T-cell (primary cell): ENCODE measurements at places on chromosomes 13 and 19.

DNA sequence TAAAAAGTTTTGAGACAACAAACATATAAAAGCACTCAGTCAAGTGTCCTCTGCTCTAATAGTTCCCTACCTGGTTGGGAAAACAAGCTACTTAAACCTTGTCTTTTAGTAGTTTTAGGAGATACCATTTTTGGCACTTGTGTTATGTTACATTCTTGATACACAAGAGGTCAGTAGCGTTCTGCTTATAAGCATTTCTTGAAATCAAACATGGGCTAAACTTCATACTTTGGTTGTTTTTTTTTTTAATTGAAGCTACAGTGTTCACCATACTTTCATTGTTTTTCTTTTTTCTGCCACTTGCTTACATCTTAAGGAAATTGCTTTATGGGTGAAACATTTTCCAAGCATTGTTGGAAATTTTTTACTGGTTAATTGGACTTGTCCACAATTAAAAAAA is 12.9 kb downstream of the NHLRC3 start:
- DNase-seq: no peak

GRCh38 chr19:38849860-38850435 is at the start of gene HNRNPL:
Gene HNRNPL, minus strand, starts transcription at chr19:38849986. Its CDS starts 20 bp downstream, at chr19:38849966.
- DNase-seq: peak; percentile 100

DNA sequence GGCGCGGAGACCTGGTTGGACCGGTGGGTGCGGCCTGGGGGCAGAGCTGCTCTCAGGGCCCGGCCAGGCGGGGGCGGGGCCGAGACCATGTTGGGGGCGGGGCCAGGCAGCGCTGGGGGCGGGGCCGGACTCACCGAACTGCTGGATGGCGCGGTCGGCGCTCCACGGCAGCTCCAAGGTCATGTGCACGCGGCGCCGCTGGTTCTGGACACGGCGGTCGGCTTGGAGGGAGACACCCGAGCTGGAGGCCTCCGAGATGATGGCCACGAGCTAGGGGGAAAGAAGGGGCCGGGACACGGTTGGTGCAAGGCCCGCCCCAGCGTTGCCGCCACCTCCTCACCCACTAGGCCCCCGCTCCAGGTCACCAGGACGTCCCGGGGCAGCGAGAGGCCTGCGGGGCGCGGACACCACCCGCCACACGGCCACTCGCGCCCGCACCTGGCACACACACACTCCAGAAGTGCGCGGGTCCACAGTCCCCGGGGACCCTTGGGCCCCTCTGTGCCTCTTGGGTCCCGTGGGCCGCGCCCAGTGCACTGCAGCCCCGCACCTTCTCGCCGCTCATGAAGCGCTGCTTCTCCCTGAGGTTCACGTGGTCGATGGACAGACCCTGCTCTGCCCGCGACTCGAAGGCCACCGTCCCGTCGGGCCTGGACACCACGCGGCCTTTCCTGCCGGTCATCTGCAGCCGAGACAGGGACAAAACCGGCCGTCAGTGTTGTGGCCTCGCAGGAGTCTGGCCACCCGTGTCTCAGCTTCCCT is 8.7 kb downstream of the GPX4 start:
- DNase-seq: no peak

DNA sequence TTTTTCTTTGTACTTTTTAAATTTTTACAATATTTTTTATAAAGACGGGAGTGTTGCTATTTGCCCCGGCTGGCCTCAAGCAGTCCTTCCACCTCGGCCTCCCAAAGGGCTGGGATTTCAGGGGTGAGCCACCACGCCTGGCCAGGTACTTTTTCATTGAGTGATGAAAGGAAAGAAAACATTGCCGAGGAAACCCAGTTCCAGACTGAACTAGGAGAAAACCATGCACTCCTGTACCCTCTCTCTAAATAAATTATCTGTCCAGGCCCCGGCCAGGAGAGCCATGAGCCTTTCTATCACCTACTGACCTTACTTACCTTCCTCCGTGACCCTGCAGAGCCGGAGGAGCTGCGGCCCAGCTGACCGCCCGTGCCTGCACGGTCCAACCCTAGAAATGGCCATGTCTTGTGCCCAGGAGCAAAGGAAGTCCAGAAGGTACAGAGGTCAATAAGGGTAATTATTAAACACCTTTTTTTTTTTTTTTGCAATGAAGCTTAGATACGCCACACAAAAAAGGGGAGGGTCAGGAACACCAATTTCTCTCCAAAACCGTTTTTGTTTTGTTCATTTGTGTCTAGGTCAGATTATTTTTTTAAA is at the start of gene SLC7A9:
TSS of gene SLC7A9 (minus strand) at position 399 of the 597 bp plus-strand sequence. CDS start 1,233 bp downstream, outside the sequence.
- DNase-seq: no peak

DNA sequence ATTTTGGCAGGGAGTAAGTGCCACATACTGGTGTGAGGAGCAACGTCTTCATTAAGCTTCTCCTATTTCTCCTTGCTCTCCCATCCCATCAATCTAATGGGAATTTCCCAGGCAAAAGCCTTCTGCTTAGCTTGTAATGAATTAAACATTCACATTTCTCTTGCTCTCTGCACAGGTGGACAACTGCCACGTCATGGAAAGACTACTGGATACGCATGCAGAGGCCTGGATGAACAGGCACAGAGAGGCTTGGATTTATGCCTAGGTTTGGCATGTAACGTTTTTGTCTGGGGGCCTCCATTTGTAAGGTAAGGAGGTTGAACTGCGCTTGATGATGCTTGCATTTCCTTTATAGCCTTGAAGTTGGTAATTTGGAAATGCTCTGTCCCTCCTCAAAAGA is 374.8 kb downstream of the KLF12 start:
- DNase-seq: no peak

DNA sequence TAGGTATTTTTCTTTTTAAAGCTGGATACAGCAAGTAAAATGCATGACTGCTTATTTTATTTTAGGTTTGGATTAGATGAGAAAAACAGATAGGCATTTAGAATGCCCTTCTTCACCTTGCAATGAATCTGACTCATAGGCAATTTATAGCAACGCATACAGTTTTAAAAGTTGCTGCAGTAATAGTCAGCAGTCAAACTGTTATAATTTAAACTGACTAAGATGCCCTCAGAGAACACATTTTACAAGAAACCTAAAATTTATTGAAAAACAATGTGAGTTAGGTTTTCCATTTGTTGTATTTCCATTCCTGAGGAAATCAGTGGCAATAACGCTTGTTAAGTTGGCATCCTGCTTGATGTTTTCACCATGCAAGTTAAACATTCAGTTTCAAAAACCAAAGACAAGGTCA is 1128.2 kb upstream of the PCDH9 start:
- no peak for DNase-seq

- no peak for DNase-seq
Observed at GRCh38 chr13:112343591-112343990, 32.6 kb upstream of the SPACA7 start.

DNA sequence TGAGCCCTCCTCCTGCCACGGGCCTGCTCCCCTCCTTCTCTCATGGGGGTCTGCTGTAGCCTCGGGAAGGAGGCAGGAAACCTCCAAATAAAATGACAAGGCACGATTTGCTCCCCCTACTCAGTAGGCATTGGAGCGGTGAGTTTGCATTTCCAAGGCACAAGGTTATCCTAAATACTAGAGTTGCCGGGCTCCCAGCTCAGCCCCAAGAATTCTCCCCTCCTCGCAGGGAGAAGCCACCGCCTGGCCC is 1.5 kb downstream of the CEBPA start:
- DNase-seq: no peak

DNA sequence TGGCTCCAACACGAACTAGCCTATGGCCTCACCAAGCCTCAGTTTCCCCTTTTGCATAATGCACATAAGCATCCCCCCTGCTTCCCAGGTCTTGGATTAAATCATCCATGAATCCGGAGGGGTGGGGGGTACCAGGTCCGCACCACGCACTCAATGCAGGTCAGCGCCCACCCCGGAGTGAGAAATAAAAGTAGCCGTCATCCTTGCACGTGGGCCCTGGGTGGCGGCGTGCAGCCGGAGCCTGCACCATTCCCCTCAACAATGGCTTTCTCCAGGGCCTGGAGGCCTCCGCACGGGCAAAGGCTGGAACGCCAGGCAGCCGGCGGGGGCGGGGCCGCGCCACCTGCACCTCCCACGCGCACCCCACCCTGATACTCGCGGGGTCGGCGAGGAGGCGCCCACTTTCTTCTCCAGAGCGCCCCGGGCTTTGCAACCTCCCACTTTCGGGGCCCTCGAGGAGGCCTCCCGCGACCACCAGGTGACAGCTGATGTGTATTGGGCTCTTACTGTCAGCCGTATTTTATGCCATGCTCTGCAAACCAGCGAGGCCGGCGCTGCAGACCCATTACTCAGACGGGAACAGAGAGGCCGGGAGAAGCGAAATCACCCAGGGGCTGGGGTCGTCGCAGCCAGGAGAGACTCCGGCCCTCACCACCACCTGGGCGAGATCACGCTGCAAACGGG is 767 bp upstream of the GADD45B start:
- peak; percentile 48 for DNase-seq

DNA sequence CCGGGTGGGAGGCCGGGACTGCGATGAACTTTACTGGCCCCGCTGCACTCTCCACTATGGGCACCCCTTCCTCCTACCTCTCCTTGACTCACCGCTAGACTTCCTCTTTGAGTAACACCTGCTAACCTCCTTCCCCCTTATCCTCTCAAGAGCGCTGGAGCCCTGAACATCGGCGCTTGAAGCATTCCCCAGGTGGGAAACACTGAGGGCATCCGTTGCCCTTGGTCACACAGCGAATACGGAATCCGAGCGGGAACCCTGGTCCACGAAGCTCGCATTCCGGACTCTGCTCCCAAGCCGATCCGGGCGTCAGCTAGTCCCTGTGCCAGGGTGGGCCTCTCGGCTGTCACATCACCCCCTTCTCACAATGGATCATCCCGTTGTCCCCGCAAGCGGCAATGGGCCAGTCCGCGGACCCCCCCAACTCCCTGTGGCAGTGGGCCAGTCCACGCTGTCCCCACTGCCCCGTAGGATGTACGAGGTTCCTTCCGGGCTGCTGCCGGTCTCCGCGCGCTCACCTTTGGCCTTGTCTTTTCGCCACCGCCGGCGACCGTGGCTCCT is 4.2 kb downstream of the LIPE start:
- DNase-seq: peak; percentile 19

DNA sequence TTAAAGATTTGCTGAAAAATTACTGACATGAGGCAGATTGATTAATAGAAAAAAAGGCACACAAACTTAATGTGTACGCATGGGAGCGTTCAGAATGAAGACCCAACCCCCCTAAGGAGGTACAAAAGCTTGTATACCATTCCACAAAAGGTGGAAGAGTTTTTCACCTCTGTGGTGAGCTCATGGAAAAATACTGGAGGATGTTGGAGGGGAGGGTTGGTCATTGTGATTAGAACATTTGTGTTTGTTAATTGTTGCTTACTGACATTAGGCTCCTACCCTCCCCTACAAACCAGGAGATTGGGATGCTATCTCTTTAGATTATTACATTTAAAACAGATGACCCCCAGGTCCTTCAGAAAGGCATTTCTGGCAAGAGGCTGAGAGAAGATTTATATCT is 1973.3 kb downstream of the OLFM4 start:
- no peak for DNase-seq

GRCh38 chr13:85140192-85140591 is 659.0 kb downstream of the SLITRK6 start:
- DNase-seq: no peak

DNA sequence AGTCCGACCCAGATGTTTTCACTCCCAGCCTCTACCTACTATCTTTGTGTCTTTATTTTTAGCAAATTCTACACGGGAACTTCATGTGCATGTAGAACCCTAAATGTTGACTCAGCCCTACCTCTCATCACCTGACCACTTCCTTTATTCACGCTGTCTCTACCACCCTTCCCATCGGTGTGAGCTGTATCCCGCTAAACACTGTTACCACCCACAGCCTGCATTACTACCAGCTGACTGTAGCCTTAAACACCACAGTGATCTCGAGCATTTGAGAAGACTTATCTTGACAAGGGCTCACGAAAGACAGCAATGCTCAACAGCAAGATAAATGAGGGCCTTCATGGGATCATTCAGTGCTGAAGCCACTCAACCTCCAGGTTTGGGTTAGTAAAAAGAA is 15.1 kb downstream of the NCR1 start:
- no peak for DNase-seq

GRCh38 chr13:97905517-97905916 is 48.0 kb upstream of the IPO5 start:
- DNase-seq: no peak

DNA sequence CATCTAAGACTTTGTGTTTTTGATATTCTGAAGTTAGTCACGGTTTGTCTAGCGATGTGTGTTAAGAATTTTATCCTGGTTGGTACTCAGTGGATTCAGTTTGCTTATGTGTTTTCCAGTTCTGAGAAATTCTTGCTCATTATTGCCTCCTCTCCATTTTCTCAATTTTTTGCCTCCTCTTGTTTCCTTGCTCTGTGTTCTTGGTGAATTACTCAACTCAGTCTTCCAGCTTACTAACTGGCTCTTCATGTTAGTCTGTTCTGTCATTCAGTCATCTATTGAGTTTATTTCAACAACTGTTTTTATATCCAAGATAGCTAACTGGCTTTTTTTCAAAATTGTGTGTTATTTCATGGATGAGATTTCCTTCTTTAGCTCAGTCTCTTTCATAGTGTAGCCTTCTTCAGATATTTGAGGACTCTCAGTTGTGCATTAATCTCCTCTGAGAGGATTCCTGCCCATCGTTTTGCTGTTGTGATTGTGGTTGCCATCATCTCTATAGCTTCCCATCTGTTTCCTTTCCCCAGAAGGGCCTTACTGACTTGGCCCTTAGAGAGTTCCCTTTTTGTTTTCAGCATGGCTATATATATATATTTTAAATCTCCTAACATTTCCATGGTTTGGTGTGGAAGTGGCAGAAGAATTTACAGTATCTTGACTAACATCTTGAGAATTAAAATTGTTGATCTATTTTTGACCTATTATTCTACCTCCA is 6.2 kb downstream of the SETDB2 start:
- DNase-seq: no peak

DNA sequence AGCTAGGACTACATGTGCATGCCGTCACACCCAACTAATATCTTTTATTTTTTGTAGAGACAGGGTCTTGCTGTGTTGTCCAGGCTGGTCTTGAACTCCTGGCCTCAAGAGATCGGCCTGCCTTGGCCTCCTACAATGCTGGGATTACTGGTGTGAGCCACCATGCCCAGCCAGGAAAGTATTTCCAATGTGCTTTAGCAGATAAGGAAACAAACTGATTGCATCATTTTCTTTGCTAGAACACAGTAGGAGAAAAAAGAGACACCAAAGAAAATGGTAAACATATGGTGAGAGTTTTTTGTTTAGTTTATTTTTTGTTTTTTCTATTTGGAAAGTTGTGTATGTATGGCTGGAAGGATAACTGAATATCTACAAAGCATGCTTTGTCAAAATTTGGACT is 46.9 kb upstream of the AKAP11 start:
- no peak for DNase-seq

DNA sequence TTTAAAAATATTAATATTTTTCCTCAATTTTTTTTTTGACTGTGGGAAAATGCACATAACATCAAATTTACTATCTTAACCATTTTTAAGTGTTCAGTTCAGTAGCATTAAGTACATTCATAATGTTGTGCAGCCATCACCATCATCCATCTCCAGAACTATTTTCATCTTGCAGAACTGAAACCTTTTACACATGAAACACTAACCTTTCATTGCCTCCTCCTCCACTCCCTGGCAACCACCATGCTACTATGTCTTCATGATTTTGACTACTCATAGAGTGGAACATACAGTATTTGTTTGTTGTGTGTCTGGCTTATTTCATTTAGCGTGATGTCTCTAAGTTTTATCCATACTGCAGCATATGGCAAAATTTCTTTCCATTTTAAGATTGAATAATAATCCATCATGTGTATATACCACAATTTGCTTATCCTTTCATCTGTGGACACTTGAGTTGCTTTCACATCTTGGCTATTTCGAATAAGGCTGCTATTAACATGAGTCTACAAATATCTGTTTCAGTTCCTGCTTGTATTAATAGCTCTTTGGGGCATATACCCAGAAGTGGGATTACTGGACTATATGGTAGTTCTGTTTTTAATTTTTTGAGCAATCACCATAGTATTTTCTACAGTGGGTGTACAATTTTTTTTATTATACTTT is 376.4 kb downstream of the MTUS2 start:
- DNase-seq: no peak
